Hematopoietic multipotent progenitor cell treated with erythropoietin and hydrocortisone succinate and interleukin-3 and kit ligand, for 4 days (in vitro differentiated cells): ENCODE measurements at places on chromosomes 12 and 14.

GRCh38 chr12:17372508-17372907 is 717.5 kb downstream of the RERGL start:
- no peak for DNase-seq

DNA sequence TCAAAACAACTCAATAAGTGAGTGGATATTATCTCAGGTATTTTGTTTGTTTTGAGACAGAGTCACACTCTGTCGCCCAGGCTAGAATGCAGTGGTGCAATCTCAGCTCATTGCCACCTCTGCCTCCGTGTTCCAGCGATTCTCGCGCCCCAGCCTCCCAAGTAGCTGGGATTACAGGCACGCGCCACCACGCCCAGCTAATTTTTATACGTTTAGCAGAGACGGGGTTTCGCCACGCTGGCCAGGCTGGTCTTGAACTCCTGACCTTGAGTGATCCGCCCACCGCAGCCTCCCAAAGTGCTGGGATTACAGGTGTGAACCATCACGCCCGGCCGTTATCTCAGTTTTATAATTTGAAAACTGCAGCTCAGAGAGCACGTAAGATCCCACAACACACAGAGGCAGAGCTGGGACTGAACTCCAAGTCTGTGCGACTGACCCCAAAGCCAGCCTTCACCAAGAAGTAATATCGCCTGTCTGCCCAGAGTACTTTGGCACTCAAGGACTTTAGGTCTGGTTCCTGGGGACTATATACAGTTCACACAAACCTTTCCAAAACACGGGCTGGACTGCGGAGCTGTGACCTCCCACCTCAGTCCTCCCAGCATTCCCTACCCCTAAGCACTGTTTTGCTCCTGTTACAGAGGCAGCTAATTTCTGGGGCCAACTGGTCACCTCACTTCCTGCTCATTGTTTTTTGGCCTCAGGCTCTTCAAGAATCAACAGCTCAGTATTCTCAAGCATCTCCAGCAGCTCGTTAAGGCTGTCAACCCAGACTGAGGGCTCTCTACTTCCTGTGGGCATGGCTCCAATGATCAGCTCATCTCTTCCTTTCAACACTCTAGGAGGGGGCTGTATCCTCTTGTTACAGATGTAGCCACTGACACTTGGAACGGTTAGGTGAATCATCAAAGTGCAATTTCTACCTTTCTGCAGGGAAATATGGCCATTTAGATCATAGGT is 22.5 kb downstream of the TESC start:
- peak; percentile 77 for DNase-seq

DNA sequence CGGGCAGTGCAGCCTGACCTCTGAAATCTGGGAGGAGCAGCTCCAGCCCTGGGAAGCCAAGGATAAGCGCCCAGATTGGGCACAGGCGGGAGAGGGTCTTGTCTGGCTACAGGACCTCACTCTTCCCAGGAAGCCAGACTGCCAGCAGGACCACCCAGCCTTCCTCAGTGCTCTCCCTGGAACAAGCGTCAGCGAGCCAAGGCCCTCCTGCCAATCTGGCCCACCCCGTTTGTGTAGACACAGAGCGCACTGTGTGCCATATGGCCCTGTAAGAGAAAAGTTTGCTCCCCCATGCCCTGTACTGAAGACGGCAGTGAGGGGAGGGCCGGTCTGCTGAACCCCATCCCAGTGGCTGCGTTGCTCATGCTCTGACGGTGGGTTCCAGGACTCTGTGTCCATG is 1.2 kb upstream of the C14orf180 start:
- no peak for DNase-seq

GRCh38 chr14:83863042-83863774 is 1666.7 kb upstream of the FLRT2 start:
- DNase-seq: no peak

- DNase-seq: peak; percentile 82
Observed at GRCh38 chr12:48977290-48978281, 536 bp upstream of the WNT1 start.

DNA sequence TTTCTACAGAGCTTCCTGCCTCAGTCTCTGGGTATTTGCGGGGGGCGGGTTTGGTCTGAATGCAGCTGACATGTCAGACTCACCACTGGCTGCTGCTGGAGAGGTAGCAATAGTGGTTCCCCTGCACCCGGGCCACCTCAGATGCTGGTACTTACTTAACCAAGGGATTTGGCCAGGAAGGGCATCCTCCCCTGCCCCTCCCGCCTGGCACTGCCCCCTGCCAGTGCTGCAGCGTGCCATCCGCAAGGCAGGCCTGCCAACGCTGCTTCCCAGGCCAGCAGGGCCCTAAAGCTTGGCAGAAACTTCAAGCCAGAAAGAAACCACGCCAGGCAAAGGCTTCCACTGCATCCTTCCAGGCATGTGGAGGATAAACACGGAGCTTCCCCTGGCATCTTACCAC is 22.1 kb downstream of the RAB35 start:
- no peak for DNase-seq

DNA sequence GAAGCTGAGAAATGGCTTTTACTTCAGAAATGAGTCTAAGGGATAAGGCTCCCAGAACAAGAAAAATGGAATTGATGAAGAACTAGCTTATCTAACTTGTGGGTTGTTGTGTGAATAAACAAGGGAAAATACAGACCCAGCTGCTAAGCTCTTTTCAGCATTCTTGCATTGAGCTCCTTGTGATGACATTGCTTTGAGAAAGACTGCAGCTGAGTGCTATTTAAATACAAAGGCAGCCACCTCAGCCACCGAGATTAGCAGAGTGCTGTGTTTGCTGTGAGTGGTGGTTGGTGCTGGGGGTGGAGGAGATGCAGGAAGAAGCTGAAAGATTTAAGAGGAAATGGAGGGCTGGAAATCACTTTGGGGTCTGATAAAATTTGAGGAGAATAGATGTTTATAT is 396.0 kb upstream of the PRICKLE1 start:
- DNase-seq: no peak

DNA sequence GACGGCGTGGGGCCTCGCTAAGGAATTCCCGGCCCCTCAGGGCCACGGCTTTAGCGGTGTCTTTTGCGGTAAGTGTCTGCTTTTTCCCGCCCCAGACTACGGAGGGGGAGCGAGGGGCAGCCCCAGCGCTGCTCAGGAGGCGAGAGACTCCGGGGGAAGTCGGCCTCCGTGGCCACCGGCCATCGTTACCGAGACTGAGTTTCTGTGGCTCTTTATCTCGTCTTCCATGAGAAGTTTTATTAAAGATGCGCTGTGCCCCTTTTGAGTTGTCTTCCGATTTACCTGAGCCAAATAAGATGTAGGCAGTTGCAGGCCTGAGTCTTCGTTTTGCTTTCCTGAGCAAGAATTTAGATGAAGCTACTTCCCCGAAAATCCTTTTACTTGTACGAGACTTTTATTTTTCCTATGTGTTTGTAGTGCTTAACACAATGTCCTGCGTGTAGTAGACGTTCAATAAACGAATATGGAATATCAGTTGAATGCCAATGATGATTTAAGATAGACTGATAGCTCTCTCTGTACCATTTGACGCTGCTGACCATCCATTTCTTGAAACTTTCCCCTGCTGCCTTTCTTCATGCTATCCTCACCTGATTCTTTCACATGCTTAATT is 462 bp downstream of the SRP54 start:
- DNase-seq: no peak

GRCh38 chr12:117334051-117334450 is 27.4 kb downstream of the NOS1 start:
- no peak for DNase-seq

DNA sequence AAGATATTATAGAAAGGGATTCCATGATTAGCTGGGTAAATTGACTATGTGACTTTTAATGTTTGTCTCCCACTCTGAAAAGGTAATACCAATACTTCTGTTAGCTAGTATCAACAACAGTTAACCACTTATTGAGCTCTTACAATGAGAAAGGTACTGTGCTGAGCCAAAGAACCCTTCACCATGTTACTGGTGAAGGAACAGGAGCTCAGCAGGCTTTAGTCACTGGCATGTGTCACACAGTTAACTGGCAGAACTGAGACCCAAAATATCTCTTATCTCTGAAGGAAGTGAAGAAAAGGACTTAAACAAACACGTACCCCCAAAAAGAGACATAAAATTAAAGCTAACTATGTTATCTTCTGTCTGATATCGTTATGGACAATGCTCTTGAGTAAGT is 170.6 kb downstream of the MED13L start:
- peak; percentile 38 for DNase-seq

GRCh38 chr12:13171921-13172859 is 24.3 kb upstream of the EMP1 start:
- no peak for DNase-seq

DNA sequence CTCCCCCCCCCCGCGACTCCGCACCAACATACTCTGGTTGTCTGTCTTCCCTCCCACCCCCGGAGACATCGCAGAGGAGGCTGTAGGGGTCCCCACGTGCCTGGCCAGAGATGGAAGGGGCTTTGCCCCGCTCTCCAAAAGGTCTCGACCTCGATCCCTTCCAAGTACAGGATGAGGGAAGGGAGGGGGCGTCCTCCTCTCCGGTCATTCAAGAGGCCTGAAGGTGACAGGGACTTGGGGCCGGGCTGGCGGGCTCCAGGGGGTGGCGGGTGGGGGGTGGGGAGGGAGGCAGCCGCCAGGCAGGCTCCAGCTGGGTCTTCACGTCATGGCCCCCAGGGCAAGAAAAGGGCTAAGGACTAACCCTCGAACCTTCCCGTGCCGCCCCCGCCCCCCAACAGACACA is 15.1 kb downstream of the TBX3 start:
- no peak for DNase-seq

DNA sequence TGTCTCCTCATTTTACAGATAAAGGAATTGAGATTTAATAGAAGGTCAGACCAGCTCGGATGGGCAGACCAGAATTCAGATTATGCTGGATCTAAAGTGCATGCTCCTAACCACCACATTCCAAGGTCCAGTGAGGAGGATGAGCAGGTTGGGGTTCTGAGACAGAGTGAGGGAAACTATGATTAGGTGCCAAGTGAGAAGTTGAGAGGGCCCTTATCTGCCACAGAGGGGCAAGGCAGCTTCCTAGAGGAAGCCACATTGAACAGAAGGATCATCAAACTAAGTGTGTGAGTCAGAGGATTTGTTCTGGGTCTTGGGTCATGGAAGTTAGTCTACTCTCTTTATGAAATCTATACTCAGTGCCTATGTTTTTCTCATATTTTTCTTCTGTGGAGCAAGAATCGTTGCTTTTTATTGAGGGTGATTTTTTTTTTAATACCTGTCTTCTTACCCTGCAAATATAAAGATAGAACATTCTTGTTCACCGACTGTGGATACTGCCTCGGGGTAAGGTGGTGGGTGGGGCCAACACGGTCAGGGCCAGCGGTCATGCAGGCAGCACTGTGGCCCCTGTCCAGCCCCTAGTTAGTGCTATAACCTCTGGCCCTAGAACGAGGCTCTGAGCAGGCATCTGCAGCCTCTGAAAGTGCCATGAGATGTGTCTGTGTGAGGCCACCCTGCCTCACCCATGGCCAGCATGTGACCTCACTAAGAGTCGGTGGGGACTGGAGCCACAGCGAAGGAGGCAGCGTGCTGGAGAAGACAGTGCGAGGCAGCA is 55.6 kb upstream of the PTHLH start:
- peak; percentile 87 for DNase-seq

DNA sequence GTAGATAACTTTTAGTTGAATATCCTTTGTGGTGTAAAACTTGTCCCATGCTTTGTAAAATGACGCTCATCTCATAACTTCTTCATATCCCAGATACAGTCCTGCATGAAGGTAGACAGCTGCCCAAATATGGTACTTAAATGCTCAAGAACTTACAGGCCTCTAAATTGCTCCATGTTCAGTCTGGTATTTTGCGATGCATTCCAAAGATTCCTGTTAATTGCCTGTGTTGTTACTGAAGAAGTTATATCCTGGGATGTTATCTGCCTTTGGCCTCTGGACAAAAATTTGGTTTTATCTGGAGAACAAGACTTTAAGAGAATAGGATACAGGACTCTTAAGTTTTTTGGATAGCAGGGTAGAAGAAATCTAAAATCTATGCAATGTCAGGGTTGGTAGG is 473.0 kb downstream of the PCNX1 start:
- DNase-seq: no peak
